ENCODE measurements at places on chromosomes 1 and 21. TPM values are rescaled to one million over a fixed set of nuclear protein-coding genes. Genes with fewer than 3 reads are reported as not detected.
A peak's percentile ranks its signal among the peaks of the same experiment; 100 is the strongest.

The MRPL39 gene
- total RNA-seq, result 17.4 TPM

The RGS18 gene
- total RNA-seq, result 0.65 TPM

- DNase-seq, result no peak
Observed at GRCh38 chr1:70820995-70821394, 226.6 kb downstream of the PTGER3 start.

GRCh38 chr1:13960375-13960987 lies 260.5 kb downstream of the PRDM2 start:
- DNase-seq, result peak; percentile 70

DNA sequence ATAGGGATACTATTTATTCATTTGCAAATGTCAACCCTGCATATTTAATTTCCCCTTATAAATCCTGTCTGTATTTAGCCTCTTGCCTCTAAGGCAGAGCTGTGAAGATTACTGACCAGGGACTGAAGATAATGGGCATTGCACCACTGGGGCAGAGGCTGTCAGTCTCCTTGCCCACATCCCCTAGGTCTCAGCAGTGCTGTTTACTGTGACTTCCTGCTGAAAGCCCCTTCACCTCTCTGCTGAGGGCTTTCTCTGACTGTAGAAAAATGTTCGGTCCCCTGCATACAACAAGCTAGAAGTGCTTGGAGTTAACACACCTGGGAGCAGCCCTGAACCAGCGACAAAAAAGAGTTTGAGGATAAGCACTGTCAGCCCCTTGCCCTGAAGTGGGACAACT lies 28.8 kb downstream of the SLC5A9 start:
- no peak for DNase-seq

- no peak for DNase-seq
Observed at GRCh38 chr1:182589931-182590330, 875 bp upstream of the RNASEL start.

All from left lobe of liver (tissue), 2 donors.